Upper lobe of right lung (tissue), 1 donor: ENCODE measurements at places on chromosomes 7 and 10. TPM values are rescaled to one million over a fixed set of nuclear protein-coding genes. Genes with fewer than 3 reads are reported as not detected.
A peak's percentile ranks its signal among the peaks of the same experiment; 100 is the strongest.

Gene ZNF398
- 14.5 TPM for total RNA-seq

DNA sequence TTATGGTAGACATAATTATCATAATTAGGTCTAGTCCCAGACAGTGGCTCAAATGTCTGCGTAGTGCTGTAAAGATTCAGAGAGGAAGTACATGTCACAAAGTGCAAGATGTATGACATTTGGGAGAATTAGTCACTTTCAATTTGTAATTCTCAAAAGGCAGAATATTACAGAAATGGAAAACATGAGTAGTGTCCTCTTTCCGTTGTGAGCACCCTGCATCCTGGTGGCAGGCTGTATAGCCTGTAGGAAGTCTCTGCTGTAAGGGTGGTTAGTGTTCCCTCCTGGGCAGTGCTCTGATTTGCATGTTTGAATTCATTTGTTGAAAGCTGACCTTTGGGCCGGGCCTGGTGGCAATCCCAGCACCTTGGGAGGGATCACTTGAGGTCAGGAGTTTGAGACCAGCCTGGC, 17.0 kb downstream of the CDK14 start:
- no peak overlapping the region for H3K4me3 ChIP-seq
- no peaks in the 10 kb centered on the region for H3K4me1 ChIP-seq
- no peak overlapping the region for H3K27ac ChIP-seq
- H3K27me3 ChIP-seq, result no peaks in the 10 kb centered on the region

Gene BTAF1
- 28.6 TPM for total RNA-seq

DNA sequence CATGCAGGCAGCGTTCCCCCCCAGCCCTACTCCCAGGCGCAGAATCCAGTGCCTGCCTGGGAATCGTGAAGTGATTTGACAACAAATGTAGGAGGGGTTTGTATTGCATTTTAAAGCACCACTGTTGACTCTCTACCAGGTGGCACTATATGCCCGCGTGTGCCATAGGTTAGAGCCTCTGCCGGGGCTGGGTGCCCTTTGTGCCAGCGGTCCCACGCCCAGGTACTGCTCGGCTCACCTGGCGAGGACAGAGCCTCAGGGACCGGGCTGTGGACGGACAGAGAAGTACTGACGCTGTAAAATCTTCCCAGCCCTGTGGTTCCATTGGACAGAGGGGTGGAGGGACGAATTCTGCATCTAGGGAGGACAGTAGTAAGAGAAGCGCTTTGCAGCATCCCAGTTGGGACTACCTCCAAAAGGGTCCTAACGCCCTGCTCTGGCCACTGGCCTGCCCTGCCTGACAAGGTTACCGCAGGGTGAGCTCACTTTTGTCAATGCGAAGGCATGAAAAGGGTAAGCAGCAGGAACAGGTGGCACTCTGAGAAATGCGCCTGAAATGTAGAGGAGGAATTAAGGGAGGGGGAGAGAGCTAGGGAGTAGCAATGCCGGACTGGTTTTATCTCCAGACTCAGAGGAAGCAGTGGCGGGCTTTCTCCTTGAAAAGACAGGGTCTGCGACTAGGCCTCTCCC, 788 bp upstream of the CACNA2D1 start:
- peak overlapping the region; percentile 59 for H3K4me3 ChIP-seq
- peak overlapping the region; percentile 74 for H3K27ac ChIP-seq
- peaks cover 8% of the 10 kb centered on the region for H3K4me1 ChIP-seq
- H3K27me3 ChIP-seq, result peaks cover 14% of the 10 kb centered on the region

GRCh38 chr7:114799628-114800028, 122.3 kb upstream of the MDFIC start:
- no peaks in the 10 kb centered on the region for H3K36me3 ChIP-seq
- H3K4me1 ChIP-seq, result no peaks in the 10 kb centered on the region
- DNase-seq, result no peak
- no peak overlapping the region for H3K27ac ChIP-seq
- H3K4me3 ChIP-seq, result no peak overlapping the region

Gene LEP
- not detected for total RNA-seq

DNA sequence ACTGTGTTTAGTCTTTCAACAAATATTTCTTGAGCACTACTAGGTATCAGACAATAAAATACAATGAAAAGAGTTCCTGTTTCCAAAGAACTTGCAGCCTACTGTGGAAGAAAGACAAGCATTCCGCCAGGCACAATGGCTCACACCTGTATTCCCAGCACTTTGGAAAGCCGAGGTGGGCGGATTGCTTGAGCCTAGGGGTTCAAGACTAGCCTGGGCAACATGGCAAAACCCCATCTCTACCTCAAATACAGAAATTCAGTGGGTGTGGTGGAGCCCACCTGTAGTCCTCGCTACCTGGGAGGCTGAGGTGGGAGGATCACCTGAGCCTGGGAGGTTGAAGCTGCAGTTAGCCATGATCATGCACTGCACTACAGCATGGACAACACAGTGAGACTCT, 6.1 kb downstream of the SVOPL start:
- H3K4me1 ChIP-seq, result no peaks in the 10 kb centered on the region
- no peak overlapping the region for H3K4me3 ChIP-seq
- H3K27ac ChIP-seq, result no peak overlapping the region

Gene ZNF239
- 3.5 TPM for total RNA-seq

- H3K27me3 ChIP-seq, result no peaks in the 10 kb centered on the region
- H3K27ac ChIP-seq, result no peak overlapping the region
- no peaks in the 10 kb centered on the region for H3K36me3 ChIP-seq
- DNase-seq, result no peak
These were observed 42.5 kb downstream of the ABLIM1 start for GRCh38 chr10:114615600-114616007.

DNA sequence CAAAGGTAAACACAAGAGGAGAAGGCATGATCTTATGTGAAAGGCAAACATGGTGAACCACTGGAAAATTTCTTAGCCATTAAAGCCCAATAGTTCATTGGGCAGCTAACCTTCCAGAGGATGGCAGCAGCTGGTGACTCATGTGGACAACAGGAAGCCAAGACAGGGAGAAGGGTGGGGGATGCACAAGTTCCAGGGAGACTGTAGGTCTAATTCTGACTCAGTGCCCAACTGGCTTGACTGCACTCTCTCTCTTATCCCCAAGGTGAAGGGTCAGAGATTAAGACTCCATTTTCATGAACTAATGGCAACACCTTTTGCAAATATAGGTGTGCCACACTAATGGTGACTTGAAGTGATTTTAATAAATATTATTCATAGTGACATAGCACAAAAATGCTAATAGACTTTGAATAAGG, 47.9 kb upstream of the SLC35B4 start:
- H3K27me3 ChIP-seq, result no peaks in the 10 kb centered on the region
- DNase-seq, result no peak
- no peak overlapping the region for H3K27ac ChIP-seq
- no peaks in the 10 kb centered on the region for H3K36me3 ChIP-seq
- H3K4me1 ChIP-seq, result peaks cover 6% of the 10 kb centered on the region
- H3K4me3 ChIP-seq, result no peak overlapping the region

Gene ASB15
- total RNA-seq, result not detected

DNA sequence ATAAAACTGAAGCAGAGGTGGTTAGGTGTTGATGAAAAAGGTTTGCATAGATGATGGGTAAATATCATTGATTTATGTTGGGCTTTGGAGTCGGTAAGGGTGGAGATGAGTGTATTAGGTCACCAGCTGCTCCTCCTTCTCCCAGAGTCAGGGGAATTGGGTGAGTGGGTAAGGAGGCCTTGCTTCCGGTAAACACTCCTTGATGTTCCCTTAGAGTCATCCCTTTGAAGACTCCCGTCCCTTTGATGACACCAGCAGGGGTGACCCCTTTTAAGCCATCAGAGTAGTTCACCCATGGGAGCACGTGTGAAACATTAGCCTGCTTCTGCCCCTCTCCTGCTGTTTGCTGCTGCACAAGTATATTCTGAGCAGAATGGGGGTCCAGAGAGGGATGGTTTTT, 92.2 kb upstream of the DKK1 start:
- H3K27me3 ChIP-seq, result no peaks in the 10 kb centered on the region
- no peak overlapping the region for H3K27ac ChIP-seq
- H3K4me1 ChIP-seq, result no peaks in the 10 kb centered on the region
- H3K4me3 ChIP-seq, result no peak overlapping the region

Gene AKR1C2
- 22.5 TPM for total RNA-seq

Gene OPN1SW
- not detected for total RNA-seq

DNA sequence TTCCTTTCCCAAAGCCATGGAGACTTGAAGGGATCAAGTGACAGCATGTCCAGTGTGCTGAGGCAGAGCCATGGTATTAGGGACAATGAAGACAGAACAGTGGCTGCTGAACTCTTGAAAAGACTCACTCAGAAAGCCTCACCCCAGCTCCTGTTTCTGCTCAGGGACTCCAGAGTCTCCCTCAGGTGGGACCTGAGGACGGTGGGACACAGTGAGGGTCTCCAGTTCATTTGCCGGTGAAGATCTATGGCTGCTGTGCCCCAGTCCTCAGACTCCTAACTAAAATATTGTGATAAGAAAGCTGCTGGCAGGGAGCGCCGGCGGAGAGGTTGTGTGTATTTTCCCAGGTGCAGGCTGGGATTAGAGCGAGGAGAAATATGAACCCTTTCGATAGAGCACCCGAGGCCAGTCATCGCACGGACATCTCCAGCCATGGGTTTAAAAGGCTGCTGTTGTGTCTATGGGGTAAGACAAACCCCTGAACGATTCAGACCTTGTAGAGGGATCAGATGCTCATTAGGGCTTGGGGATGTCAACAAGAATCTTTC, 57.2 kb downstream of the C7orf25 start:
- H3K27me3 ChIP-seq, result no peaks in the 10 kb centered on the region
- H3K27ac ChIP-seq, result no peak overlapping the region
- no peak for DNase-seq
- no peak overlapping the region for H3K4me3 ChIP-seq
- no peaks in the 10 kb centered on the region for H3K4me1 ChIP-seq
- H3K36me3 ChIP-seq, result no peaks in the 10 kb centered on the region

DNA sequence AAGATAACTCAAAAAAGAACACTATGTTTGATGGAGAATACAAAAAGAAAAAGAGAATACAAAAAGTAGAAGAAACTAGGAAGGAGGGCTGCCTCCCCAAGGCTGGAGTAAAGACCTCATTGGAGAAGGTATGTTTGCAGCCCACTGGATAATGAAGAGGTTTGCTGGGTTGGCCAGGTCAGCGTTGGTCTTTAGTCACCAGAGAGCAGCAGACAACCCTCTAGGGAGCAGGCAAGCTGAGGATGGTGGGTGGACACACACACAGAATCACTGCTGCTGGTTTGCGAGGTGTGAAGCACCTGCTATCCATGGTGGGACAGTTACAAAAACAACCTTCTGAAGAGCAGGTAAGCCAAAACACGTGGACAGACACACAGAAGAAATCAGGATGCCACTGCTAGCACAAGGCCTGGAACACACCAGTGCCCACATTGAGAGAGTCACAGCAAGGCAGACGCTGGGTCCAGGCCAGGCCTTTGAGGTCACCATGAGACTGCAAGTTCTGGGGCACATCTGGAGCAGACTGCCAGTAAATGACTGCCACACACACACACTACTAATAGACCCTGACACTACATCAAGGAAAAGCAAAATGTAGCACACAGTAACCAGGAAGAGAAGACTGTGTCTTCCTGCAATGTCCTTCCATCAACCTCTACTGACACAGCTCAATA, 43.0 kb downstream of the MTERF1 start:
- no peak overlapping the region for H3K4me3 ChIP-seq
- no peaks in the 10 kb centered on the region for H3K27me3 ChIP-seq
- no peak for DNase-seq

Gene GATA3
- total RNA-seq, result 3.2 TPM

GRCh38 chr7:25636871-25637283, 408.6 kb upstream of the NPVF start:
- H3K36me3 ChIP-seq, result no peaks in the 10 kb centered on the region
- H3K27ac ChIP-seq, result no peak overlapping the region
- no peak overlapping the region for H3K4me3 ChIP-seq
- no peaks in the 10 kb centered on the region for H3K4me1 ChIP-seq

Gene TRIL
- 6.5 TPM for total RNA-seq

DNA sequence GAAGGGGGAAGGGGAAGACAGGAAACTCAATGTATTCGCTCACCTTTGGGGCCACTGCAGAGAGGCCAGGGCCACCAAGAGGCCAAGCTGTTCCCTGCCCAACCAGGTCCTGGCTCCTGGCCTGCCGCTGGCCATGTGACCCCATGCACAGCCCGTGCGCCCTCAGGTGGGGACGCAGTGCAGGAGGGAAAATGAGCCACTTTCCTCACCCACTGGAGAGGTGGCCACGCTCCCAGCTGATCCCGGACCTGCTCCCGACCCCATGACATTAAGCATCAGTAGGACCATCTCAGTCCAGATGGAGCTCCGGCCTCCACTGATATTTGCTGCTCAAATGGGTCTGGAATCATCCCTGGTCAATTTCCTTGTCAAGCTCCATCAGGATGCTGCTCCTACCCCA, 40.2 kb downstream of the HSPA12A start:
- H3K27ac ChIP-seq, result no peak overlapping the region
- H3K27me3 ChIP-seq, result no peaks in the 10 kb centered on the region
- no peaks in the 10 kb centered on the region for H3K4me1 ChIP-seq
- no peaks in the 10 kb centered on the region for H3K36me3 ChIP-seq

- H3K36me3 ChIP-seq, result no peaks in the 10 kb centered on the region
- no peak for DNase-seq
- H3K4me3 ChIP-seq, result no peak overlapping the region
- H3K27me3 ChIP-seq, result no peaks in the 10 kb centered on the region
- peaks cover 14% of the 10 kb centered on the region for H3K4me1 ChIP-seq
These were observed 156.0 kb downstream of the GLI3 start for GRCh38 chr7:42080841-42081586.

DNA sequence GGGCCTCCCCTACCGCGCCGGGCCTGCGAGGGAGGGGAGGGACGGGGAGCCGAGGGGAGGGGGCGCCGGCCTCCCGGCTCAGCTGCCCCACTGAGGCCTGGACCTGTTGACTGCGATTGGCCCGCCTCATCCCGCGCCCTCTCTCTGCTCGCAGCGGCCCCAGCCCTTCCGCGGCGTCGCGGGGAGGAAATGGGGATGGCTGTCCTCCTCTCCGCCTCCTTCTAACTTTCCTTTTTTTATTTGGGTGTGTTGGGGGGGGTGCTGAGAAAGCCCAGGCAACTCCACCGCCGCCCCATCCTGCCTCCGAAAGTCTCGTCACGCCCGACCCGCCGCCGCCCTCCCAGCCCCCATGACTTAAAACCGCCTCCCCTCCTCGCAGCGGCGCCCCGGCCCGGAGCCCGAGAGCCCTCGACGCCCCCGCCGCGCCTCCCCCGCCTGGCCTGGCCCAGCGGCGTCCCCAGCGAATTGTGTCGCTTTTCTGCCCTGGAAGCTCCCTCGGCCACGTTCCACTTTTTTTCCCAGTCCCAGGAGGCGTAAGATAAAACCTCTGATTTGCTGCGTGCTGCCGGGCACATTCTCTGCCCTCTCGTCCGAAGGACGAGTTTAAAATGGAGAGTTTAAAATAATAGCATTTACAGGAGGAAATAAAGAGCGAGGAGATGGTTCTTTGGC, 842 bp upstream of the SKIDA1 start:
- peak overlapping the region; percentile 84 for H3K4me3 ChIP-seq
- peaks cover 5% of the 10 kb centered on the region for H3K4me1 ChIP-seq
- peak overlapping the region; percentile 98 for H3K27ac ChIP-seq
- DNase-seq, result peak; percentile 93

Gene PHYHIPL
- not detected for total RNA-seq
